ENCODE measurements at places on chromosomes 6 and 20.

DNA sequence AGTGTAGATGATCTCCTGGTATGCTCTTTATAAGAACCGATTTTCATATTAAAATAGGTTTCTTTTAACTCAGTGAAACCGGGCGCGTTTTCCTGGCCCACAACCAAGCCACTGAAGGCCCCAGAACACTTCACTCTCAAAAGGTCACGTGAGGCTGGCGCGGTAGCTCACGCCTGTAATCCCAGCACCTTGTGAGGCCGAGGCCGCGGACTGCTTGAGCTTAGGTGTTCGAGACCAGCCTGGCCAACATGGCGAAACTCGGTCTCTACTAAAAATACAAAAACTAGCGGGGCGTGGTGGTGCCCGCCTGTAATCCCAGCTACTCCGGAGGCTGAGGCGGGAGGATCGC is 402 bp upstream of the TAF8 start:
- no peak for DNase-seq

- DNase-seq: no peak
Observed at GRCh38 chr20:40232756-40233155, 456.3 kb downstream of the MAFB start.

DNA sequence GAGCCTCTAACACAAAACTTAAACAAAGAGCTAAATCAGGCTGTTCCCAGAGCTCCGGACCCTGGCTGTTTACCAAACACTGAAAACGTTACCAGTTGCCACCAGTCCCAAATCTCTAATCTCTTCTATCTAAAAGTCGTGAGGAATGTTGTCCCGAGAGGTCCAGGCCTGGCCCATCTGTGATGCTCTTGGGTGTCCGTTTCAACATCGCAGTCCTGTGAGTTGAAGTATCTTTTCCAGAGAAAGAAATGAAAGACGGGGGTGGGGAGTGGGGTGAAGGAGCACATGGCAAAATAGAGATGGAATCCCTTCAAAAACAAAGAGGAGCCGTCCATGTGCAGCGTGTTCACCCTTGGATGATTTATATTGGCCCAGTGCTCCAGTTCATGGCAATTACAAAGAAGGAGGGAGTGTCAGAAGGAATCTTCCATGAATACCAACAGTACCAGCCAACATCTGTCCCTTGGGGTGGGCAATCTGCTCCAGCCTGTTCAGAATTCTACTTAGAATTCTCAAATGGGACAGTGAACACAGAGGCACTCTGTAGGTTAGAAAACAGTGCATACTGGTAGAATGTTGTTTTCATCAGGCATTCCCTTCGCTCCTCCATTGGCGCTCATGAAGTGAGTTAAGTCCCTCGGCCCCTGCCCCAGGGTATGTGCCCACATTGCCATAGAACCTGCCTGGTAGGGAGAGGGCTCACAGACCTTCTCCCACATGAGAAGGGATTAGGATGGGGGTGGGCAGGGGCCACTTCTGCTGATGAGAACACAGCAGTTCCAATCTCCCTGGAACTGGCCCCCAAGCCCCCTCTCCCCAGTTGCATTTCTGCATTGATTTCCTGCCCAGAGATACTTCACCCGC is 112.1 kb downstream of the LY86 start:
- no peak for DNase-seq

GRCh38 chr6:169803816-169804340 is 52.5 kb downstream of the ERMARD start:
- no peak for DNase-seq

DNA sequence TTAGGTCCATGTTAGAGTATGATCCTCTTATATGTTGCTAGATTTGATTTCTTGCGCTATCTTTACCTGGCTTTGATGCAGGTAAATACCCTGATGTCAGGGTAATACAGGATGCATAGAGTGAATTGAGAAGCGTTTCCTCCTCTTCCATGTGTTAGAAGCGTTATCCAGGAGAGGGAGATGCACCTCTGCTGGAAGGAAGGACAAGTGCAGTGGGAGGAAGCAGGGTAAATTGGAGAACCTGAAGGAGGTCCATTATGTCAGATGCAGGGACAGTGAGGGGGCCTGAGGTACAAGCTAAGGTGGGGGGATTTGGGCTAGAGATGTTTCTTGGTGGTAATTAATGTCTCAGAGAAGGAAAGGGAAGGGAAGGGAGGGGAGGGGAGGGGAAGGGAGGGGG is 7.7 kb downstream of the SHLD1 start:
- no peak for DNase-seq

DNA sequence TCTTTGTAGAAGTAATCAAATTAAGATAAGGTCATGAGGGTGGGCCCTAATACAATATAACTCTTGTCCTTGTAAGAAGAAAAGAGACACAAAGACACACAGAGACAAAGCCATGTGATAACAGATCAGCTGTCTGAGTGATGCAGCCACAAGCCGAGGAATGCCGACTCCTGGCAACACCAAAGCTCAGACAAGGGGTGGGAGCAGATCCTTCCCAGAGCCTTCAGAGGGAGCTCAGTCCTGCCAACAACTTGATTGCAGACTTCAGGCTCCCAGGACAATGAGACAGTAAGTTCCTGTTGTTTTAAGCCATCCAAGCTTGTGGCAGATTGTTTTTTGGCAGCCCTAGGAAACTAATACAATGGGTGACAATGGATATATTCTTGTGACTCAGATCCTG is 325.0 kb upstream of the AGPAT4 start:
- no peak for DNase-seq

GRCh38 chr6:114061741-114062140 is 90.8 kb upstream of the HDAC2 start:
- DNase-seq: no peak

- DNase-seq: no peak
Observed at GRCh38 chr6:137736911-137737310, 130.1 kb upstream of the TNFAIP3 start.

GRCh38 chr6:20542927-20543602 is 8.8 kb downstream of the CDKAL1 start:
- peak; percentile 49 for DNase-seq

- no peak for DNase-seq
Observed at GRCh38 chr6:13357551-13358075, 29.3 kb upstream of the TBC1D7 start.

DNA sequence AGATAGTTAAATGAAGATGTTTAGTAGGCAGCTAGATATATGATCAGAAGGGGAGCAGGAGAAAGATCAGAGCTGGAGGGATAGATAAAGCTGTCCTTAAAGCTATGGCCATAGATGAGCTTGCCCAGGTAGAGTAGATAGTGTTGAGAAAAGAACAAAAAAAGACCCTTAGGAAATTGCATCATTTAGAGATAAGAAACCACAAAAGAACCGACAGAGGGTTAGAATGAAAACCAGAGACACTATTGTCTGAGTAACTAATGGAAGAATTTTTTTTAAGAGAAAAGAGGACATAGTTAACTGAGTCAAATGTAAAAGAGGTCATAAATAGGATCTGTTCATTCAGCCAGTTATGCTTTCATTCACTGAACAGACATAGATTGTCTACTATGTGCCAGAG is 101.8 kb downstream of the TNFAIP3 start:
- no peak for DNase-seq

DNA sequence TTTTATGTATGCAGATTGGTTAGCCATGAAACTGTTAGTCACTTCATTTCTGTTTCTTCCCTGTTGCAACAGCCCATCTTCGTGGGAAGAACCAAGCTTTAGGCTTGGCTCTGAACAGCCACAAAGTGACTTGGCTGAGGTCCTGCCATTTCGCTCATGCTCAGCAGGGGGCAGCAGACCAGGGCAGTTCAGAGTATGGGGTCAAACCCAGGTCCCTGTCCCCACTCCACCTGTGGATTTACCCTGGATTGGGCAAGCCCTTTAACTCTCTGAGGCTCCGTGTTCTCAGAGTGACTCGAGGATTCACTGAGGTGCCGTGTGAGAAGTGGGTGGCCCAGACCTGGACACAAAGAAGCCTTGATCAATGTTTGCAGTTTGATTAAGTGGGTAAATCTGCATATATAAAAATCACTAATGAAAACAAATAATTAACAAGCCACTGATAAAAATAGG is 19.8 kb upstream of the MAP1LC3A start:
- DNase-seq: no peak

DNA sequence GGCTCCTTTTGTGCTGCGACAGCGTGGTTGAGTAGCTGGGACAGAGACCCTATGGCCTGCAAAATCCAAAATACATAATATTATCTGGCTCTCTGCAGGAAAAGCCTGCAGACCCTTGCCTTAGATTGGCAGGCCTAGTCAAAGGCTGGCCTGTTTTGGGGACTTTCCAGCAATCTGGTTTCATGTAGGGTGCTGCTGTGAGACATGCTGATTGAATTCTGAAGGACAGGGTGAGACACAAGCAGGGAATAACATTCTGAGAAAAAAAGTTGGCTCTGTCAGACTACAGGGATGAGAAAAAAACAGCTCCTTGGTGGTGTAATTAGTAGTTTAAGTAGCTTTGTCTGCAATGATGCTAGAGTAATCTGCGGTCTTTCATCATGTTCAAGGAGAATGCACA is 402.7 kb upstream of the AGPAT4 start:
- no peak for DNase-seq

DNA sequence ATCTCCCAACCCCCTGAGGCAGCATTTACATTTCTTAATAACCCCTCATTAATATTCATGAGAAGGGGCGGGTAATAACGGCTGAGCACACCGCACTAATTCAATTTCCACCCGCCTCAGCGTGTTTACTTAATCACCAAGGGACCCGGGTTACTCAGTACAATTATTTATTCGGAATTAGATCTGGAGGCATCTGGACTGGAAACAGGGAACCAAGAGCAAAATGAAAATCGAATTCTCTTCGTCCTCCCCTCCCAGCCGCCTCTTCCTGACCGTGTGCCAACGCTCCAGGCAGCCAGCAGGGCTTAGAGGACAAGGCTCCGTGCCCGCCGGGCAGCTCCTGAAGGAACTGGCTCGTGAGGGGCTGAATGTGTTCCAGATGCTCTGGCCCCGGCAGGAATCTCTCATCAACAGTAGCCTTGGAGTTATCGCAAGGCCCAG is 23.5 kb upstream of the CTNNBL1 start:
- DNase-seq: no peak

DNA sequence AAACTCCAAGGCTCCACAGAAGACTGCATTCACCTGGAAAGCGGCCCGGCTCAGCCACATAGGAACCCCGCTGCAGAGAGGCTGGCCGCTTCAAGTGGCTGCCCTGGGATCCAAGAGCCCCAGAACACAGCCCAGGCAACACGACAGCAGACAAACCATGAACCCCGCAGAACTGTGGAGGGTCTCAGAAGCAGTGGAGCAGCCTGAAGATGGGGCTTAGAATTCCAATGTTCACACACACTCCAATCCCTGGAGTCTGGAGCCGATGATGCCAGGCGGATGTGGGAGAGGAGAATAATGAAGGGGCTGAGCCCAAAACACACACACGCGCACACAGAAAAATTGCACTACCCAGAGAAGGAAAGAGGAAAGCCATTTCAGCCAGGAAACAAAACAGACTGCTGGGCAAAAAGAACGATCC is 52.4 kb downstream of the NINL start:
- no peak for DNase-seq

DNA sequence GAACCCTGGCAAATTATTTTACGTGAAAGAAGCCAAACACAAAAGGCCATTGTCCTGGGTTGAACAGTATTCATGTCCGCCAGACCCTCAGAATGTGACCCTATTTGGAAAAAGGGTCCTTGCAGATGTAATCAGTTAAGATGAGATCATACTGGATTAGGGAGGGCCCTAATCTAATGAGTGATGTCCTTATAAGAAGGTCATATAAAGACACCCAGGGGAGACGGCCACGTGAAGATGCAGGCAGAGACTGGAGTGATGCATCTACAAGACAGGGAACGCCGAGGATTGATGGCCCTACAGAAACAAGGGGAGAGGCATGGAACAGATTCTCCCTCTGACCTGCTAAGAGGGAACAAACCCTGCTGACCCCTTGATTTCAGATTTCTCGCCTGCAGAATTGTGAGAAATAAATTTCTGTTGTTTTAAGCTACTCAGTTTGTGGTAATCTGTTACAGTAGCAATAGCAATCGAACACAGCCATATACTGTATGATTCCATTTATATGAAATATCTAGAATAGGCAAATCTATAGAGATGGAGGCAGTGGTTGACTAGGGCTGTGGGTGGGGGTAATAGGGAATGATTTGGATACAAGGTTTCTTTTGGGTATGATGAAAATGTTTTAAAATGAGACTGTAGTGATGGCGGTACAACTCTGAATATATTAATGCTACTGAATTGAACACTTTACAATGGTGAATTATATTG is 132.9 kb upstream of the NUP153 start:
- no peak for DNase-seq

DNA sequence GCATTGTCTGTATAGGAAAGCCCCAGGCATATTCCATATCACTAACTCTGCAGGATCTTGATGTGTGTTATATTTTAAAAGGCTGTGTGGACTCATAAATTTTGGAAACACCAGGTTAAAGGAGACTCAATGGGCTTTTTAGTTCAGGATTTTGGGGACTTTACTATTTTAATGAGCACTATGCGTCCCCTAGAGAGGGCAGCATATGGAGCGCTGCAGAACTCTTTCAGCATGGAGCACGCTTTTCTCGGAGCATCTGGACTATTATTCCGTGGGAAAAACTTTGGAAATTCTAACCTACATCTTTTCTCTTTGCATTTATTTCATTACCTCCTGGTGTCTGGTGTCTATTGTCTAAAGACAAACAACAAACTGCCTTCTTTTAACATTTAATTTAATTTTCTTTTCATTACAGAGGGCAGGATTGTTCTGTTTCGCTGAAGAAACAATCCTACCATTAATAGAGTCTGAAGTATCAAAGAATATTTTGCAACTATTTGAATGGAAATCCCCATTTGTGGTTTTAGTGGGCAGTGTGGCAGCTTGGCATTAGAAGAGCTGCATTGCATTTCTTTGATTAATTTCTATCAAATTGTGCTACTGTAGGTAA is 399.9 kb upstream of the HSF2 start:
- no peak for DNase-seq

GRCh38 chr6:161228921-161229591 is 44.8 kb downstream of the AGPAT4 start:
- DNase-seq: peak; percentile 89

DNA sequence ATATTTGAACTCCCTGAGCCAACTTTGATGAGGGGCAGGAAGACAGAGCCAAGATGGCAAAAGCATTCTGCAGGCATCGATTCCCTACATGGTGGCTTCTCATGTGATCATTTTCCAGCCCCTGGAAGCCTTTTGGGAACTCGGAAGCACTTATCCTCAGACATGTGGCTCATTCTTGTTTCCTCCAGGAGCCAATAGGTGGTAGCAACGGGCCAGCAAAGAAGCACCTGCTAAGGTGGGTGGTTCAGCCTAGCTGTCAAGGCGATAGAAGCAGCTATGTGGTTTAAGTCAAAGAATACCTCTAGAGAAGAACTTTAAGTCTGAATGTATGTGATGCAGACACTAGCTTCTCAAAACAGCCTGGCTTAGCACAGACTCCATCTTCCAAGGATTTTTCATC is 64.9 kb upstream of the PAX1 start:
- no peak for DNase-seq

GRCh38 chr6:125406741-125407140 is 105.0 kb upstream of the HDDC2 start:
- DNase-seq: no peak

- DNase-seq: no peak
Observed at GRCh38 chr6:52361414-52361944, 472 bp upstream of the PAQR8 start.
